ENCODE measurements at places on chromosomes 2 and 18.

DNA sequence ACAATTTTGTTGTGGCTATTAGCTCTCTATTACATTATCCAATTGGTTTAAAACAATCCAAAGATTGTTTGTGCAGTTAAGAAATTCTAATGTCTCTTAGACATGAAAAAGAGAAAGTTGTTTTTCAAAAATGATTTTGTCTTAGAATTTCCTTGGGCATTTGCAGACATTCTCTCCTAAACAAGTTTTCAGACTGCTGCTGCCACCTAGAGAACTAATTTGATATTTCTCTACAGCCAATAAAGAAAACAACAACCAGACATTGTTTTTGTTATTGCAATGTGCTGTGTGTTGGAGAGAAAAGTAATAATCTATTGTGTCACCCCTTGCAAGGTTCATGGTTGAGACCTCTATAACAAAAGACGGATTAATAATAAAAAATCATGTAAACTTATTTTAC is 119.0 kb upstream of the SYT4 start:
- no peak for DNase-seq

- no peak for DNase-seq
Observed at GRCh38 chr2:144606466-144607095, 86.7 kb upstream of the ZEB2 start.

DNA sequence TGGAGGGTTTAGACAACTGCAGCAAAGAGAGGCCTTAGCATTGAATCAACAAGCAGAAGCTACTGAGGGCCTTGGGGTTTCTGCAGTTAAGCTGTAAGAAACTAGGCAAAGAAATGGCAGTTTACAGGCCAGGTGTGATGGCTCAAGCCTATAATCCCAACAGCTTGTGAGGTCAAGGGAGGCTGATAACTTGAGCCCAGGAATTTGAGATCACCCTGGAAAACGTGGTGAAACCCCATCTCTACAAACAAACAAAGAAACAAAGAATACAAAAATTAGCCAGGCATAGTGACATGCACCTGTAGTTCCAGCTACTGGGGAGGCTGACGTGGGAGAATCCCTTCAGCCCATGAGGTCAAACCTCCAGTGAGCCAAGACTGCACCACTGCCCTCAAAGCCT is 421.6 kb upstream of the CHST9 start:
- no peak for DNase-seq

DNA sequence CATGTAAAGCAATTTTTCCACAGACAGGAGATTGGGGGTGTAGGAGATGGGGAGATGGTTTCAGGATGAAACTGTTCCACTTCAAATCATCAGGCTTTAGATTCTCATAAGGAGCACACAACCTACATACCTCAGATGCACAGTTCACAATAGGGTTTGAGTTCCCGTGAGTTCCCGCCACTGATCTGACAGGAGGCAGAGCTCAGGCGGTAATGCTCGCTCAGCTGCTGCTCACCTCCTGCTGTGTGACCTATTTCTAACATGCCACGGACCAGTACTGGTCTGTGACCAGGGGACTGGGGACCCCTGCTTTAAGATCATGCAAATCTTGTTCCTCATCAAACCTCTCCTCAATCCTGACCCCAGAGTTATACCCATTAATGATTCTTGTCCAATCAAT is 70.1 kb downstream of the RPE start:
- DNase-seq, result no peak

- no peak for DNase-seq
Observed at GRCh38 chr2:37154785-37155184, 2.0 kb downstream of the EIF2AK2 start.

DNA sequence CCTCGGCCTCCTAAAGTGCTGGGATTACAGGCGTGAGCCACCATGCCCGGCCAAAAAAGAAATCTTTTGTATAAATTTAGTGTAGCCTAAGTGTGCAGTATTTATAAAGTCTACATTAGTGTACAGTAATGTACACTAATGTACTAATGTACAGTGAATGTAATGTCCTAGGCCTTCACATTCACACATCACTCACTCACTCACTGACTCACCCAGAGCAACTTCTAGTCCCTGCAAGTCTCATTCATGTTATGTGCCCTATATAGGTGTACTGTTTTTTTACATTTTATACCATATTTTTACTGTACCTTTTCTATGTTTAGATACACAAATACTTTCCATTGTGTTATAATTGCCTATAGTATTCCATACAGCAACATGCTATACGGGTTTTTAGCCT is 254.9 kb downstream of the MYO3B start:
- no peak for DNase-seq

DNA sequence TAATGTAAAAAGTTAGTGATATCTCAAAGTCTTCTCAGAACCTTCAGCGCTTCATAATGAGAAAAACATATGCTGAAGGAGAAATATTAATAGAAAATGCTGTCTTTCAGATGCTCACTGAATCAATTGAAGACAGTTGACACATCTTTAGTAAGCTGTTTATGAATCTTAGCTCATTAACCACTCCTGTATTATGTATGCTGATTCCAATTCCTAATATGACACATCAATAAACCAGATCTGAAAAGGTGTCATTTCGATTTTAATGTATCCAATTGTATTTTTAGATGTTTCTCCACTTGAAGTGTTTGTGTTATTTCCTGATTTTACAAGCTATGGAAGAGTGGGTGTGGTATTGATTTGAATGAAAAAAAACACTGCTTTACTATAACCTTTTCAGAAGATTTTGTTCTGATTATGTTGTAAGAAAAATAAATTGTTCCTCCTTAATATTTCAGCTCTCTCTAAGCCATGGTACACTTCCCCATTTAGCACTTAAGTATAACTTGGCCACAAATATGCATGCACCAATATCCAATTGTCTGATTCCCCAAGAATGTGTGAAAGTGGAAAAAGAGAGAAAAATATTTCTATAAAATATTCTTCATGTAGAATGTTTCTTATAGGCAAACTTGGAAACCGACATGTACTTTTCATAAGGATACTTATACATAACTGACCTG is 569.8 kb downstream of the ARHGAP15 start:
- DNase-seq, result no peak

- DNase-seq, result no peak
Observed at GRCh38 chr2:30402441-30403182, 44.4 kb upstream of the LCLAT1 start.

DNA sequence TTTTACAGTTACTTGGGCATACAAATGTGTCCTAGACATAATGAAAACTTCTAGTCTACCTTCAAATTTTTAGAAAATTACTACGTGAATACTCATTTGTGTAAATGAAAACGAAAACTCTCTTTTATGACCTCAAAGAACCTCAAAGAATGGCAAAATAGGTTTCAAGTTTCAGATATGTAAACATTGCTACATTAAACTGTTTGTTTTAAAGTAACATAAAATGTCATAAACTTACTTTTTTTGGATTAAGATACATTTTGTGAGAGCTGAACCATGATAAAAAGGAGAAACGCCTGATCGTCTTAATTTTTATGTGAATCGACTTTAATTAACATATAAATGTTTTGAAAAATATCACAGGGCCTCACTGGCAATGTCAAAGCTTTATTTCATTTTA is 91.4 kb downstream of the PPP1R1C start:
- DNase-seq, result no peak

DNA sequence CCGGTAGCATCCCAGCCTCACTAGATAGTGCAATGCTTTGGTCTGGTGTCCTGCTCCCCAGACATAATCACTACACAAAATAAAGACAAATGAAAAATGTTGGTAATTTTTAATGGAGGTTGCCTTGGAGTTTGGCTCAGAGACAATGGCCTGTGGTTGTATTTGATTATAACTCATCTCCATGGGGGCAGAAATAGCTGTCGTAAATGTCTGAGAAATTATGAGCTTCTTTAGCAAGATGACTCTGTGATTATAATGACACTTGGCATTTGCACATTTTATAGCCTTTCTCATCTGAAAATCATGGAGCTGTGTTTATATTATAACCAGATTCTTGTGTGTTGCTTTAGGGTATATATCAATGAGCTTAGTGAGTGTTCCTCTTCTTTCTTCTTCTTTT is 1779.7 kb upstream of the CELF4 start:
- peak; percentile 35 for DNase-seq

DNA sequence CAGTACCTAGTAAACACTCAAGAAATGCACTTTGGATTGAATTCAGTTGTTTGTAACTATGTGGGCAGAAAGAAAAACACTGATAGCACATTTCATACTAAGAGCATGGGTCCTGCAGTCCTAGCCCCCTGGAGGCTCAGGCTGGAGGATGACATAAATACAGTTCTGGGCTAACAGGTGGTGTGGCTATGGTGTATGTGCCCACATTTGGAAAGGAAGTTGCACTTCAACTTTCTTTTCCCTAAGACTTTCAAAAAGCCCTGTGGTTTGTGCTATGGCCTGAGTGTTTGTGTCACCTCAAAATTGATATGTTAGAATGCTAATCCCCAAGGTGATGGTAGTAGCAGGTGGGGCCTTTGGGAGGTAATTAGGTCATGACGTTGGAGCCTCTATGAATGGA is 218.2 kb downstream of the CDCA7 start:
- DNase-seq, result no peak

- no peak for DNase-seq
Observed at GRCh38 chr18:10860928-10861327, 288.4 kb downstream of the PIEZO2 start.

- DNase-seq, result no peak
Observed at GRCh38 chr18:13258921-13259320, 40.4 kb downstream of the LDLRAD4 start.

DNA sequence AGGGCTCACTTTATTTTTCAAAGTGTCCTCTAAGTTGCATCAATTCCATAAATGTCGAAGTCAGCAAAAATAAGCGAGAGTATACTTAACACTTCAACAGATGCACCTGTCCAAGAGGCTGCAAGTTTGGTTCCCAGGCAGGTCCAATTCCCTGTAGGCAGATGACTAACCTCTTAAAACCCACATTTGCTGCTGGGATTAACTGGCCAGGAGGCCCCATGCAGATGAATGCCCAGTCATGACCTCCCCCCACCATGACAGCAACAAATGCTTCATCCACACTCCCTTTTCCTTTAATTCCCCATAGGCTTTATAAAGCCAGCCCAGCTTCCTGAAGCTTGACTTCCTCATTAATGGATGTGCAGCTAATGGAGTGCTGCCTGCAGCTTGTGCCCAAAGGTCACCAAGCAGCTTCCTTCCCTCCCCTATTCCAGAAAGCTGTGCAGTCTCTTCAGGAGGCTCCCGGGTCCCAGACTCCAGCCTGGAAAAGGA is 35.7 kb downstream of the REEP1 start:
- no peak for DNase-seq

DNA sequence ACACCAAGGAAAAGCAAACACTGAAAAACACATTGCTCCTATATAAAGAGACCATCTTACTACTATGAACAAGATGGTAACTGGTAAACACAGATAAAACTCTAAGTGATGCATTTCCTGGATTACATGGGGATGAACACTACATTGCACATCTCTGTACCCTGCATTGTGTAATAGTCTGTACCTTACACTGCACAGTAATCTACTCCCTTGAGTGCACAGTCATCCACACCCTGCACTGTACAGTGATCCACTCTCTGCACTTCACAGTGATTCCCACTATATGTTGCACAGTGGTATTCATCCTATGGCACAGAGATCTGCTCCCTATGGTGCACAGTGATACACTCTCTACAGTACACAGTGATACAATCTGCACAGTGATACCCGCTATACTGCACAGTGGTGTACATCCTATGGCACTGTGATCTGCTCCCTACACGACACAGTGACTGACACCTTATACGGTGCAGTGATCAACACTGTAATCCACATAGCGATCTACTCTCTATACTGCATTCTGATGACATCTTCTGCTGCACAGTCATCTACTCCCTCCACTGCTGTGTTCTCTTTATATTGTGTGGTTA is 462.2 kb upstream of the RGPD4 start:
- no peak for DNase-seq

GRCh38 chr2:142675398-142675797 is 202.1 kb upstream of the KYNU start:
- DNase-seq, result no peak

- no peak for DNase-seq
Observed at GRCh38 chr2:112699984-112700667, 20.7 kb upstream of the NT5DC4 start.

DNA sequence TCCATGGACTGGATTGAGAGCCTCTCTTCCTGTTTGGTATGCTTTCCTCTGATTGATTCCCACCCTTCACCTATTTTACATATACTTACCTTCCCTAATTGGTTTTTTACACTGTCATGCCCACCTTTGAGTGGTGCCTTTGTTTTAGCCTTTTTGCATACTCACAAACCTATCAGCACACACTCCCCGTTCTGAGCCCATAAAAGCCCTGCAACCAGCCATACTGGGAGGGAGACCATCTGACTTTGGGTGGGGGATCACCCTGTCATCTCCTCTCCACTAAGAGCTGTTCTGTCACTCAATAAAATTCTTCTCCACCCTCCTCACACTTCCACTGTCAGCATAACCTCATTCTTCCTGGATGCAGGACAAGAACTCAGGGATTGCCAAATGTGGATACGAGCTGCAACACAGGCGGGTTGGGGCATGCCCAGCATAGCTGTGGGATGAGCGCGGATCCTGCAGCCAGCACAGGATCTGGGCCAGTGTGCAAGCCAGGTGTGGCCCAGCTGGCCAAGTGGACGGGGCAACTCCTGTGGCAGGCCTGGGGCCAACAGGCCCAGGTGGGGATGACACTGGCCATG is 9.4 kb upstream of the MOB1A start:
- no peak for DNase-seq

GRCh38 chr18:29157057-29157780 is 980.3 kb upstream of the CDH2 start:
- DNase-seq, result no peak

GRCh38 chr2:14524041-14524802 is 108.3 kb upstream of the LRATD1 start:
- DNase-seq, result peak; percentile 42

DNA sequence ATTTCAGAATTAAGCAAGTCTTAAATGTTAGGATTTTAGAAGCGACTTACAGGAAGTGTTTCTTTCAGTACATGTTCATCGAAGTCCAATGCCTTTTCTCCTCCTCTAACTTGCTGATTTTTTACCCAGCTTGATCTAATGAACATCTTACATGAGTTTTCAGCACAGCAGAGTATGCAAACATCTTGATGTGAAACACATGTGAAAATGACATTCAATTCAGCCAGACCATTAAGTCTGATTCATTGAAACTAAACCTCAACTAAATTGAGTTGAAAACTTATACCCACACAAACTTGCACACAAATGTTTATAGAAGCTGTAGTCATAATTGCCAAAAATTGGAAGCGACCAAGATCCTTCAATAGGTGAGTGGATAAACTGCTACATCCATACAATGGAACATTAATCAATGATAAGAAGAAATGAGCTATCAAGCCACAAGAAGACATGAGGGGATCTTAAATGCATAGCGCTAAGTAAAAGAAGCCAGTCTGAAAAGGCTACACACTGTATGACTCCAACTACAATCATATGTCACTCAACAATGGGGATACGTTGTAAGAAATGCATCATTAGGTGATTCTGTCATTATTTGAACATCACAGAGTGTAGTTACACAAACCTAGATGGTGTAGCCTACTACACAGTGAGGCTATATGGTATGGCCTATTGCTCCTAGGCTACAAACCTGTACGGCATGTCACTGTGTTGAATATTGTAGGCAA is 18.5 kb downstream of the PSTPIP2 start:
- DNase-seq, result peak; percentile 75
